ENCODE measurements at places on chromosomes 6 and 20.

DNA sequence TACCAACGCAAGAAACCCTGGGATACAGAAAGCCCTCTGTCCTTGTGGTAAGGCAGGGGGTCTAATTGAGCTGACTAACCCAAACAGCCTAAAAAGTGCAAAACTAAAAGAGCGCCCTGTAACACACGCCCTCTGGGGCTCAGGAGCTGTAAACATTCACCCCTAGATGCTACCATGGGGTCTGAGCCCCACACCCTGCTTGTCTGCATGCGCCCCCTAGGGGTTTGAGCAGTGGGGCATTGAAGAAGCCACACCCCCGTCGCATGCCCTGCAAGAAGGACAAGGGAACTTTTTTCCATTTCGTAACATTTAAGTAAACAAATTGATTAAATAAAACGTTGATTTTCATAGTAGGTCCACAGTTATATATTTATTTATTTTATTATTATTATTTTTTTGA is 616.9 kb upstream of the MAN1A1 start:
- no peak for DNase-seq

GRCh38 chr6:125904871-125905270 is 51.7 kb upstream of the HINT3 start:
- peak; percentile 34 for DNase-seq

DNA sequence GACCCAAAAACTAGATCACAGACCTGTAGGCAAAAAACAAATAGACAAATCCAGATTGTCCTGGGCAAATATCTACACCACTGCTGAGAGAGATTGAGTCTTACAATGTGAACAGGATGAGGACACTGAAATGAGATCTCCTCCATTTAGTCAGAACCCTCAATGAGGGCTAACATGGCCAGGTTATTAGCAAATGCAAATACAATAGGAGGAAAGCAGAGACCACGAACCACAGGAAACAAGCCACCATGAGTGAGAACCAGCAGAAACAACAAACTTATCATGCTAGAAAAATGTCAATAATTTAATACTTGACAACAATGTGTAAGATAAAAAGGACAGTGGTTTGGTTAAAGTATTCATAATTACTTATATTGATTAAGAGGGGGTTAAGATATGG is 162.8 kb downstream of the SYNE1 start:
- DNase-seq = no peak

DNA sequence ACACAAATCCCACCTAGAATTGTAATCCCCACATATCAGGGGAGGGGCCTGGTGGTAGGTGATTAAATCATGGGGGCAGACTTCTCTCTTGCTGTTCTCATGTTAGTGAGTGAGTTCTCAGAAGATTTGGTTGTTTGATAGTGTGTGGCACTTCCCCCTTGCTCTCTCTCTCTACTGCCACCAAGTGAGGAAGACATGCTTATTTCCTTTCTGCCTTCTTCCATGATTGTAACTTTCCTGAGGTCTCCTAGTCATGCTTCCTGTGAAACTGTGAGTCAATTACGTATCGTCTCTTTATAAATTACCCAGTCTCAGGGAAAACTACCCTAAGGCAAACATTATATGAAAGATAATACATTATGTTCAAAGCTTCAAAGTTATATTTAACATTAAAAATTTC is 1297.5 kb upstream of the CITED2 start:
- no peak for DNase-seq

- DNase-seq = no peak
Observed at GRCh38 chr20:10067321-10067720, 32.5 kb downstream of the ANKEF1 start.

DNA sequence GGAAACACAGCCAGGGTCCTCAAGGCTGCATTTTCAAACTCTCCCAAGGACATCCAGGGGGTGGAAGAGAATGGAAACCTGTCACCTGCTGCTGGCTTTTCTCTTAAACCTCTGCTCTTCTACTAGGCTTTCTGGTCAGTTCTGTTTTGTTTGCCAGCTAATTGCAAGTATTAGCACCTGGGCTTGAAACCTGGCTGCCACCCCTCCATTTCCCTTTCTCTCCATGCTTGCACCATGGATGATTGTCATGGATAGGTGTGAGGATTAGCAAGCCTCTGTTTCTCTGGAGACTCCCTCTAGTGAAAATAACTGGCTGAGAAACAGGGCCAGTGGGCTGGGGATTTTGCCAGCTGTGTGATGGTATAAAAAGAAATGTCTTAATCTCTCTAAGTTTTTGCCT is 33.0 kb upstream of the GPR6 start:
- DNase-seq = no peak

DNA sequence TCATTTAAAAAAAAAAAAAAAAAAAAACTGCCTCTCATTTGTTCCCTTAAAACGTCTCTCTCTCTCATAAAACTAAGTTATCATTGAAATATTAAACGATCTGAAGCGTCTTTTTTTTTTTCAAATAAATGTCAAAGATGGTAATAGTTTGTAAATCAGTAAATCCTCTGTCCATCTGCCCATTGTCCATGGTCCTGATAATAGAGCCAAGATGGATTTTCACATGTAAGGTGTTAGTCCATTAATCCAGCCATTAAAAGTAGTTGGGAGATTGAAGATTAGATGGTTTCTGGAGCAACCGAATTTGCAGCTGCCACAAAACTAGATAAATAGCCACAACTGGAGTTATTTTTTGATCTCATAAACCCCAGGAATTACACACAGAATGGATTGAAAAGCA is 145.8 kb upstream of the SNX9 start:
- no peak for DNase-seq

GRCh38 chr20:4691753-4692152 is 30.0 kb upstream of the PRND start:
- DNase-seq = no peak

DNA sequence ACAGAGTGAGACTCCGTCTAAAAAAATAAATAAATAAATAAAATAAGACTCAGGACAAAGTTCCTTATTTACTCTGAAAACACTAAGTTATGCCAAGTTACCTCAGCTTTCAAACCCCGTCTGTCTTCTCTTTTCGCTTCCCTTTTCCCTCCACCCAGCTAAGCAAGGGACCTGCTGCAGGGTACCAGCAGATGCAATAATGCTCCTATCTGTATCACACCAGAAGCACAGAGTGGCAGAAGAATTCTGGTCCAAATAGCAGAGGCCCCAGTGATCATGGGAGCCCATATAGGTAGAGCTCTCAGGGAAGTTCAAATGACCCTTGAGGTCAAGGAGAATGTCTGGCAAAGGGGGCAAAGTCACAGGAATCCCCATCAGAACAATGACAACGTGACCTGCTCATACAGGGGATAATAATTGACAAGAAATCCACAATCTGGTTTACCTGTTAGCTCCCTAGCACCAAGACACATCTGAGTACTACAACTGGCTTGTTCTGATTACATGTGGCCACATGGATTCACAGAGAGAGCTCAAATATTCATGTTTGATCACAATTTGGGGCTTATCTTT is 8.7 kb downstream of the GCM1 start:
- DNase-seq = no peak

- DNase-seq = no peak
Observed at GRCh38 chr6:11196511-11197174, 35.8 kb downstream of the NEDD9 start.

GRCh38 chr20:59151391-59151790 is 12.2 kb upstream of the ZNF831 start:
- no peak for DNase-seq

GRCh38 chr20:25058051-25058846 is at the start of gene ACSS1:
Gene ACSS1 (minus strand): TSS chr20:25058139. CDS start chr20:25058102, 37 bp downstream.
- peak; percentile 56 for DNase-seq

GRCh38 chr6:1607516-1608221 is 2.0 kb upstream of the FOXC1 start:
- no peak for DNase-seq

- no peak for DNase-seq
Observed at GRCh38 chr6:111631018-111631417, 25.3 kb upstream of the TRAF3IP2 start.

GRCh38 chr6:18186033-18186432 is 30.8 kb downstream of the KDM1B start:
- no peak for DNase-seq

DNA sequence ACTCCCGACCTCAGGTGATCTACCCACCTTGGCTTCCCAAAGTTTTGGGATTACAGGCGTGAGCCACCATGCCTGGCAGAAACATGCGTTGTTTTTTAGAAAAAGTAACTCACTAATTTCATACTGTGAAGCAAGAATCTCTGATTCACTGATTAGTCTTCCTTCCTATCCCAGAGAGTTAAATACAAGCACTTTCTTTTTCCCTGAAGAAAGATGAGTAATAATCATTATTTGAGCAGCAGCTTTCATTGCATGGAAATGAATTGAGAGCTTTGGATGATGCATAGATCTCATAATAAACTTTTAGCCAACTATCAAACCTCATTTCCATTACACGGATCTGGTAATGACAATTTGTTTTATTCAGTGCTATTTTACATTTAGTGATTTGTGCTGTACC is 892.5 kb upstream of the EYS start:
- DNase-seq = no peak

GRCh38 chr20:49356676-49357075 is 78.8 kb upstream of the ZNFX1 start:
- DNase-seq = no peak

DNA sequence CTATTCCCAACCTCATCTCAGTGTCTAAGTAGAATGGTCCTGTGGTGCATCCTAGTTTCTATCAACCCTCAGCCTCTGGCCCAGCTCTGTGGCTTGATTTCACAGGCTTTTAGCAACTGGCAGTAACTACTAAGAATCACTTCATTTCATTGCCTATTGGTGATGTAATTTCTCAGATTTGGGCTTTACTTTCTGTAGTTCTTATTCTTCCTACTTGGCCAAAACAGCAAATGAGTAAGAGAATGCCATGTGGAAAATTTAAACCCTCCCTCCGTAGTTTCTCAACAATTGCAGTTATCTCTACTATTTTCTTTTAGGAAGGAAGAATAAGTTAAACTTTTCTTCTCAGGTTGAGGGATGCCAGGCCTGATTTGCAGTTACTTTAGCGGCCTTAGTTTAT is 387.3 kb downstream of the CDKAL1 start:
- DNase-seq = no peak

- DNase-seq = no peak
Observed at GRCh38 chr20:62150310-62150575, 6.7 kb downstream of the SS18L1 start.

GRCh38 chr20:52577696-52578095 is 386.1 kb upstream of the ZFP64 start:
- DNase-seq = no peak

DNA sequence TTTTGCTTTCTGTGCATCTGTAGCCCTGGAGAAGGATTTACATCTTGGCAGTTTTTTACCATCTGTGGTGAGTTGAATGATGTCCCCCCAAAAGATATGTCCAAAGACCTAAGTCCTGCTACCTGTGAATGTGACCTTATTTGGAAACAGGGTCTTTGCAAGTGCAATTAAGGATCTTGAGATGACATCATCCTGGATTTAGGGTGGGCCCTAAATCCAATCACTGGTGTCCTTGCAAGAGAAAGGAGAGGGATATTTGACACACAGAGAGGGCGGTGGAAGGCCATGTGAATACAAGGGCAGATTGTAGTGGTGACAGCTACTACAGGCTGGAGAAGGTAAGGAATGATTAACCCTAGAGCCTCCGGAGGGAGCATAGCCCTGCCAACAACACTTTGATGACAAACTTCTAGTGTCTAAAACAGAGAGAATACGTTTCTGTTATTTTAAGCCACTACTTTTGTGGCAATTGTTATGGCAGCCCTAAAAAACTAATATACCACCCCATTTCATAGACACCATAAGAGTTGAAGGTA is 35.1 kb downstream of the MKKS start:
- no peak for DNase-seq

DNA sequence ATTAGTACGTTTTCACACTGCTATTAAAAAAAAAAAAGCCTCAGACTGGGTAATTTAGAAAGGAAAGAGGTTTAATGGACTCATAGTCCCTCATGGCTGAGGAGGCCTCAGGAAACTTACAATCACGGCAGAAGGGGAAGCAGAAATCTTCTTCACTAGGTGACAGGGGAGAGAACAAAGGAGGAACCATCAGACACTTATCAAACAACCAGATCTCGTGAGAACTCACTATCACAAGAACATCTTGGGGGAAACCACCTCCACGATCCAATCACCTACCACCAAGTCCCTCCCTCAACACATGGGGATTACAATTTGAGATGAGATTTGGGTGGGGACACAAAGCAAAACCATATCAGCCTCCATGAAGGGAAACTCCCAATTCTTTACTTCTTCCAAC is 85.2 kb upstream of the MAFB start:
- no peak for DNase-seq

- DNase-seq = no peak
Observed at GRCh38 chr6:128112494-128112893, 211.6 kb upstream of the THEMIS start.

DNA sequence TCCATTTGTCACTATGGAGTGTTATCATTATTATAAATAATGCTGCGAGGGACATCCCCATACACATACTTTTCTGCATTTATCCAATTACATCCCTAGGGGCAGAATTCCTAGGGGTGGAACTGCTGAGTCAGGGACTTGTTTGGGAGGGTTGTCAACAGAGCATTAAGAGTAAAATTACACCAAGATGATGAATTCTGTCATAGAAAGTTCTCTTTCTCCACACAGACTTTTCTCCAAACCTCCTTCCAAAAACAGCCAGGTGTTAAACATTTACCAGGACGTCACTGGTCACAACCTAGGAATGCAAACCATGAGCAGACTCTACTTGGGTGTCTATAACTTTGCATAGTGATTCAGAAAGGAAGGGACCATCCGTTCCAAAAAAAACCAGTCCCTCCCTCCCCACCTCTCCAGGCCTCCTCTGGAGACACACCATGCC is 95.5 kb downstream of the PRND start:
- no peak for DNase-seq
